ENCODE measurements at places on chromosomes 4 and X. TPM values are rescaled to one million over a fixed set of nuclear protein-coding genes. Genes with fewer than 3 reads are reported as not detected.

DNA sequence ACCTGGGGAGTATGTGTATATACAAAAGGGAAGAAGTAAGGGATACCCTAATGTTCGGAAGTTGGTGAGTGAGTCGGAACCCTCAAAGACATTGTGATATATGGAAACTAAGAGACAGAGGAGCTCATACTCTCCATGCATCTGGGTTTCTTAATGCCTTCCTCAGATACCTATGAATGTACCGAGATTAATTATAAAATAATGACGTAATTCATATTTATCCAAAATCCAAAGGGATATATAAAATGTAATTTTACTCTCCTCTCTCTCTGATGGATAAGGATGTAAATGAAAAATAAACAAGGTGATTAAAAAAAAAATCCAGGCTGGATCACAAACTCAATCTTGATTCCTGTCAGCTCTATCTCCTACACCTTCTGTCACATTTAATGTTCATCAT lies 275.9 kb upstream of the FAM241A start:
- no peak for DNase-seq

- no peak for DNase-seq
These were observed 277.2 kb downstream of the EPHA5 start for GRCh38 chr4:65393078-65393477.

DNA sequence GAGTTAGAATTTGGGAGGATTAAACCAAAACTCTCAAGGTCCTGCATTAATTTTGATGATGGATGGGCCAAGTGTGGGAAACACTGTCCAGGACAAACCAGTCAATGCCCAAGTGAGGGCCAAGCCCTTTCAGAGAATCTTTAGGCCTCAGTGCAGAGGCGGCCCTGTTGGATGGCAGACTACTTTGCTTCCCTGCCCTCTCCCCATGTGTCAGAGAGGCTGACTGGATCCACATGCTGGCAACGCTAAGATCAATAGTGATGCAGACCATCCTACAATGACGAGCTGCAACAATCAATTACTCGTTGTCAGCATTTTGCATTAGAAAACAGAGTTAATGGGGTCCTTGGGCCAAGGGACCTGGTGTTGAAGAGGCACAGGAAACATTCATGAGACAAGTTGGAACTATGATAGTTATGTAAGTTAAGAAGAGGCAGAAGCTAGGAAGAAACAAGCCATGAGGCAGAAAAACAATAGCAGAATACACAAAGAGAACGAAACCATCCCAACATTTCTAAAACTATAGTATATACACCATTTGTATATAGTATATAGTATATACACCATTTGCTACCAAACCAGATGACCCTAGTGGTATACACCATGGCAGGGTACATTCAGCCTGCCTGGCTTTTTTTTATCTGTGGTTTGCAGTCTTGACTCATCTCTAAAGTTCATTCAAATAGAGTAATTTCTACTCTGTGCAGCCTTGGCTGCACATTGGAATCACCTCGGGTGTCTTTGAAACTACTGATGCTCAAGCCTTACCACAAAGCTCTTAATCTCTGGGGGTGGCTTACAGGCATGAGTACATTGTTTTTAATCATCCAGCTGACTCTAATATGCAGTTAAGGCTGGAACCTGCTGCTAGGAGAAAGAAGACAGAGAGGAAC lies 147.7 kb upstream of the GYPA start:
- DNase-seq = no peak

EREG gene
- not detected for polyA plus RNA-seq

- DNase-seq = no peak
These were observed 587.2 kb upstream of the KLHL4 start for GRCh38 chrX:86930419-86930818.

DNA sequence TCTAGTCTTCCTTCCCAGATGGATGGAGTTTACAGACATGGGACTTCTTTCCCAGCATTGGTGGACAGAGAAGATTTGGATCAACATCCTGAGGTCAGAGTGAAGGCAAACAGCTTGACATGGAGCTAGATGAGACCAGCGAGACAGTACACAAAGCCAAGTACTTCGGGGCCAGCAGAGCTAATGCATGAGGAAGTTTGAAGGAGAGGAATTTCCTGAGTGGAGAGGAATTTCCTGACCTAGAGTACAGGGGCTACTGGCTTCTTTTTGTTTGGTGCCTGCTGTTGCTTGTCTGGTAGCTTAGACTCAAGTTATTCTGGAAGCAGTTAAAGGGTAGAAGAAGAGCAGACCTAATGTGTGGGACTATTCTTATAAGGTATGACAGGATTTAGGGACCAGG lies 69.1 kb upstream of the EOLA2 start:
- no peak for DNase-seq

PDK3 gene
- 7.7 TPM for polyA plus RNA-seq

PDLIM3 gene
- 3.8 TPM for polyA plus RNA-seq

SHROOM3 gene
- polyA plus RNA-seq = 45.9 TPM

CYTL1 gene
- polyA plus RNA-seq = 10.1 TPM

DNA sequence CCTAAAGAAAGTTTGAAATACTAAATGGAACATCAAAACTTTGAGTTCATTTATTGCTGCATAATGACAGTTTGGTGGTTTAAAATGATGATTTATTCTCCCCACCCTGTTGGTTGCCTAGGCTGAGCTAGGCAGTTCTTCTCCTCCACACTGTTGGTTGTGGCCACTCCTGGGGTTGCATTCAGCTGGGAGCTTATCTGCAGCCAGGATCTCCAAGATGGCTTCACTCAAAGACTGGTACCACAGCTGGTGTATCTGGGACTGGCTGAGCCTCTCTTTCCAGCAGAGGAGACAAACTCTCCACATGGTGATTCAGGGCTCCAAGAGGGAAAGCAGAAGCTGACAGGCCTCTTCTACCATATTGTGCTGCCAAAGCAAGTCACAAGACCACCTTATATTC lies 33.1 kb downstream of the MSL3 start:
- DNase-seq = no peak

LINC00632 gene
- 10.8 TPM for polyA plus RNA-seq

KDR gene
- polyA plus RNA-seq = 63.4 TPM

- no peak for DNase-seq
These were observed 57.4 kb downstream of the TSC22D3 start for GRCh38 chrX:107718156-107718621.

DNA sequence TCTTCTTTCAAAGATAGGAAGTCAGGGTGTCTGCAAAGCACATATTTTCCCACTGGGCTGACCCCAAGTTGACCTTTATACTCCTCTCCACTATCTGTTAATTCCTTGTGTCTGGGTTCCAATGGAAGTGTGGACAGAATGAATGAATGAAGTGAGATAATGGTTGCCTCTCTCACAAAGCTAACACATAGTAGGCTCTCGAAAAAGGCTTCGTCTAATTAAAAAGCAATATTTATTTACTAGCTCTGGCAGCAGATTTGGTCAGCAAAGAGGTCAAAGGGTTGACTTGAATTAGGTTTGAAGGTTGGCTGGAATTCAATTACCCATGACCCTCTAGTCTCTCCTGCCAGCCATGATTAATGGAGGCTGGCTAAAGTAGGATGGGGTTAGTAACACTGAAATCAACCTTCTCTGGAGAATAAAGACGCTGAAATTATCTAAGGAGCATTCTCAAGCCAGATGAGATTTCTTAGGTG lies 280.3 kb upstream of the KLF3 start:
- DNase-seq = no peak

GRCh38 chr4:66577922-66578321 lies 907.6 kb upstream of the EPHA5 start:
- peak; percentile 16 for DNase-seq

GUCY1B1 gene
- 65.8 TPM for polyA plus RNA-seq

DNA sequence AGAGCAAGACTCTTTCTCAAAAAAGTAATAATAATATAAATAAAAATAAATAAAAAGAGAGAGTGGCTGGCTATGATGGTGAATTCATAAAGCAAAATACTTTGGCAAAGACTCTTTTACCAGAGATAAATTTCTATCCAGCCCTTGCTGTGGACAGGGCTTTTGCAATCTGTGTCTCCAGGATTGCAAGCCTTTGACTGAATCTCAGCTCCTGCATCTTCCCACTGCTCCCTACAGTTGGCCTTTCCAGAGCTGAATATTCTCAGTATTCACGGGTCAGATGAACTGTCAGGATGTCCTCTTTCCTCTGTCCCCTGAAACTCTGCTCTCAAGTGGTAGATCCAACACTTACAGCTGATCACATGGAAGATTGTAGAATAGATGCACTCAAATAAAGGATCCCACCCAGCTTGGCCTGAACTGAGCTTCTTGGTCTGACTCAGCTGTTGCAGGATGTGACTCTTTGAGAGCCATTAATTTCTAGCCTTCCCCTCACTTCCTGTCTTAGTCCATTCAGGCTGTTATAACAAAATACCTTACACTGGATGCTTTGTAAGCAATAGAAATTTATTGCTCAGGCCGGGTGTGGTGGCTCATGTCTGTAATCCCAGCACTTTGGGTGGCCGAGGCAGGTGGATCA lies 123.4 kb upstream of the GUCY1A1 start:
- DNase-seq = no peak

DNA sequence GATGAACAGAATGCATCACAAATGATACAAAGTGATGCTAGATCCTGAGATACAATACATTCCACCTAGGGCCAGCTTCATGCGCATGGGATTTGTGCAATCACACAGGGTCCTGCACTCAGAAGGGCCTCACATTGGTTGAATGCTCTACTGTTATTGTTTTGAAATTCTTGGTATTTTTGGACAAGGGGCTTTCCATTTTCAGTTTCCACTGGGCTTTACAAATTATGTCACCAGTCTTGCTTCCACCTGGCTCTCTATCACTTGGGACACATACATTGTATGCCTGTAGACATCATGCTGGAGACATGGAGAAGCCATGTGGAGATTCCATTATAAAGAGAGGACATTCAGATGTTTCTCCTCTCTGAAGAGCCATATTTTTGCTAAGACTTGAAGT lies 155.8 kb downstream of the NAA11 start:
- DNase-seq = no peak

DNA sequence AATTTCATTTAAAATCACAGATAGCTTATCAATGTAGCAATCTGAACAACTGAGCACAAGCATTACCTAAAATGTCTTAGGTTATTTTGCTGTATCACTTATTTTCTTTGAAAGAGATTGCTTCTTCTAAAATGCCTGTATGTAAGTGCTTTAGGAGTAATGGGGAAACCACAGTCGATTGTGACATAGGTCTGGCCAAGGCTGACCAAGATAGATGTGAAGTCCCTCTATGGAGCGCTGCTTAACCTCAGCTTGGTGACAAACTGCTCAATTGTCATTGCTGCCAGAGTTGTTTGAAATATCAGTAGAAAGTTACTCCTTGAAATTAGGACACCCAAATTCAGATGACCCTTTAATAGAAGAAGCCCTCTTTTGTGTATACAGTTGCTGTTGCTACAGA lies 401.9 kb upstream of the NDST4 start:
- no peak for DNase-seq

GRCh38 chrX:39903343-39903742 lies 194.4 kb downstream of the BCOR start:
- no peak for DNase-seq

HSD17B13 gene
- 0.64 TPM for polyA plus RNA-seq

GPR82 gene
- 0.13 TPM for polyA plus RNA-seq

DNA sequence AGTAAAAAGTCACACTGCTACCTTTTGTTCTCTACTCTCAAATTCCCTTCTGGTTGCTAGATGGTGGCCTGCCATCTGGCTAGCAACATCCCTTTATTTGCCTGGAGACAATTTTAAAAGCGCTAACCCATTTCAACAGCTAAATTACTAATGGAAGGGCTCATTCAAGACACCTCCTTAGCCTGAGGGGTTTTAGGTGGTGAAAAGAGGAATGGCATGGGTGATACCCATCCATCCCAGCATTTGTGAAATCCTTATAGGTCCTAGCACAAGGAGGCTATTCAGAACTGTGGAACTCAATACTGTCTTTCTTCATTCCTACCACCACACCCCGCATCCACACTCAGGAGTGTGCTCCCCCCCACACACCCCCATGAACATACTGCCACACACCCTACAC lies 33.5 kb downstream of the ARHGEF9 start:
- no peak for DNase-seq

RCHY1 gene
- 48.8 TPM for polyA plus RNA-seq

DNA sequence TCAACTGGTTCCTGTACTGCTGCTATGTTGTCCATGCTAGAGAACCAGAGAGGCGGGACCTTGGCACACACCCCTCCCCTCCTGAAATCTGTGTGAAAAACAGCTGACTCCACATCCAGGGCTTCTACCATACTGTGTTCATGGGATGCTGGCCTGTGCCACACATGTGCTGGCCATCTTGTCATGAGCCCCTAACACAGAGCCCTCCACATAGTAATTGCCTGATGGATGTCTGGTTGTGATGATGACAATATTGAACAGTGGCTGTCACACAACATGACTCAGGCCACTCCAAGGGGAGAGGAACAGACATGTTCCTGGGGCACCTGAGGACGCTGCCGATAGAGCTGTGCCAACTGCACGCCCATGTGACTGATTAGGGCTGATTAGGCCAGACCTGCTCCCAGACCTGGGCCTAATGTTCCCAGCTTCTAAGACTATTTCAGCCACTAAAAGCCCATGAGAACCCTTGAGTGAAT lies 13.1 kb downstream of the SLC25A5 start:
- no peak for DNase-seq

DNA sequence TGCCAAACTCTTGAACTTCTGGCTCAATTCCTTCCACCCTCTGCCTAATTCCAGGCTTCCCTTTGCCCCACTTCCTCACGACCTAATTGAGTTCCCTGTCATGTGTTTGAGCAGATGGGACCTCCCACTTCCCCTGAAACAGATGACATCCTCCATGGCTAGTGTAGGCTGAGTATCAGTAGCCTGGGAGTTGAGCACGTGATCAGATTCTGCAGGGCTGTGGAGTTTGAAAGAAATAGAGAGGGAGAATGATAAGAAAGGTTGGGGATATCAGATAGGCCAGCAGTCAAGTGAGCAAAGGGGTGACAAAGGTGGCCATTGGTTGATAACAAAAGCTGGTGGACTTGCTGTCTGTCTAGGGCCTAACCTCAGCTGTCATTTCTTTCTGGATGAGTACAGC lies 18.8 kb upstream of the NWD2 start:
- no peak for DNase-seq

ITIH6 gene
- 0.08 TPM for polyA plus RNA-seq

OCRL gene
- polyA plus RNA-seq = 30.0 TPM

H2BW1 gene
- polyA plus RNA-seq = not detected

HHIP gene
- 3.5 TPM for polyA plus RNA-seq

DNA sequence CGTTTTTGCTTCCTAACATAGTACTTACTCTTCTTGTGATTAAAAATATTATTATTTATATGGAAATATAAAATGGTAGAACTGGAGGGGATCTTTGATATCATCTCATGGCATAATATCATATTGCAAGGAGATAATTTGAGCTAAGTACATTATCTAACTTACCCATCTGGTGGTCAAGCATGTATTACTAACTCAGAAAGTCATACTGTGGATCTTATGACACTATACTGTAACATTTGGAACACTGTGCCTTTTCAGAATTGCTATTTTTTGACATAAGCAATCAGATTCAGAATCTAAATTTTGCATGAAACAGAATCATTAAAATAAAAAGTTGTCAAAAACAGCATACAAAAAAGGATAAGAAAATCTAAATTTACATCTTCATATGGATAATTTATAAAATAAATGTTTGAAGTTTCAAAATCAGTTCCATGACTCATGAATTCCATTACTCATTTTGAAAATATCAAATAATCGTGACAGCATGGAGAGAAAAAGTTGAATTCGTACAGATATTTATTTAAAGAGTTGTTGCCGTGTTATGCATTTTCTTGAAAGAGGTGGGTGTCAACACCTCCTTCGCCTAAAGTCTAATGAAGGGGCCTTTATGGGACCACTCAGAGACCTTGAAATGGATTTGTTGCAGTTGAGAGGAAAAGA lies 928.1 kb downstream of the PDHA2 start:
- no peak for DNase-seq

GRCh38 chr4:87258677-87259076 lies 38.3 kb upstream of the KLHL8 start:
- no peak for DNase-seq

IL2RG gene
- polyA plus RNA-seq = 0.88 TPM

- no peak for DNase-seq
These were observed 21.1 kb downstream of the NOP14 start for GRCh38 chr4:2942037-2942531.
